ENCODE measurements at places on chromosomes 5 and 9.

DNA sequence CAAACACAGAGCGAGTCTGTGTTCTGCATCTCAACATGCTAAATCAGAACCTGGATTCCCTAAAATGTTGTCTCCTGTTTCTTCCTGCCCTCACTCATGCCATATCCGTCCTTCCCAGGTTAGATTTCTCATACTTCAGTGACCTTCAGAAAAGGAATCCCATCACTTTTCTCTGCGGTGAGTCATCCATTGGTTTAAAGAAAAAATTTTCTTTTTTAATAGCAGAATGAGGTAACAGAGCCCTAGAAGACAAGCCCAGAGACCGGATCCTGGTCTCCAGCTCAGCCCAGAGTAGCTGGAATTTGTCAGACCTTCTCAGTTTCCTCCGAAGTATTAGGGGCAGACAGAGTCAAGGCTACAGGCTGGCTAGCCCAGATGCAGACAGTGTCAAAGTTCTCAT, 143.2 kb upstream of the DMRT1 start:
- DNase-seq = no peak

DNA sequence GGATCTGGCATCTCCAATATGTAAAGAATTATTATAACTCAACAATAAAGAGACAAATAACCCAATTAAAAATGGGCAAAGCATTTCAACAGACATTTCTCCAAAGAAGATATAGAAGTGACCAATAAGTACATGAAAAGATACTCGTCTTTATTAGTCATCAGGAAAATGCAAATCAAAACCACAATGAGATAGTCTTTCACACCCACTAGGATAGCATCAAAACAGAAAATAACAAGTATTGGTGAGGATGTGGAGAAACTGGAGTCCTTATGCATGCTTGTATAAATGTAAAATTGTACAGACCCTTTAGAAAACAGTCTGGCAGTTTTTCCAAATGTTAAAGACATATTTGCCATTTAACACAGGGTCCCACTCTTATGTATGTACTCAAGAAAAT, 39.1 kb upstream of the ITGA1 start:
- DNase-seq = no peak

DNA sequence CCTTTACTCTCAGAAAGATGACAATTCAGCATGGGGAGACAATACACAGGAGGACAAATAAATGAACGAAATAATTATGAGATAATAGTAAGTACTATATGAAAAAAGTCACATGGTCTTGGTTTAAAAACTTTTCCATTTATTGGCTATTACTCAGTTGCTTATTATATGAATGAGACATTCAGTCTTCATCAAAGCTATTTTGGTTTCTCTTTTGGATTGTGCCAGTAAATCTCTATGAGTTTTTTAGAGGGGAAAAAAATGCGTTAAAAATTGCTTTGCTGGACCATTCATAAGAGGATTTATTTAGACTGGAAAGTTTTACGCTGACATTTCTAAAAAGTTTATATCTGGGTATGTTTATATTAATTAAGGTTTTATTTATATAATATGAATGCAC, 137.7 kb downstream of the AOPEP start:
- no peak for DNase-seq

DNA sequence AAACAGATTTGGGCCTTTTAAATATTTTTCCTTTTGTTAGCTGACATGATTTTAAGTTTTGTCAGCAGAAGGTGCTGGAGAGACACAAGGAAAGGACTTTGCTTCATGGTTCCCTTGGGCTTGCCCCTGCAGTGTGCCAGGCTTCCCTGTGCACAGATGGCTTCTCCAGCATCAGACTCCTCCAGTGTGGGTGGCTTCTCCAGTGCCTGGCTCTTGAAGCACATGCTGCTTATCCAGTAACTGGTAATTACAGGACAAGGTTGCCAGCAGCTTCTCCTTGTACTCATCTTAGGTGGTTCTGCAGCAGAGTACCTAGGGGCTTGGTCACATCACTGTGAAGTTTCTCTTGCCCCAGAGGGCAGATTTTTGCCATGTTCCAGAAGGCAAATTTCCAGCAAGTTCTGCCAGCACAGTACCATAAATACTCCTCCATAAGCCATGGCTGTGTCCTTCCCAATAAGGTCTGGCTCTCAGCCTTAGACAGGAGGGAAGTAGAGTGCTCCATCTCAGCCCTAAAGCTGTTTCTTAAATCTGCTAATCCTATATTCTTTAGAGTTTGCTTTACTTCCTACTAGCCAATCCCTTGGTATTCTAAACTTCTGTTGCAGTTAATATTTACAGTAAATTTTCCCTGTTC, 62.4 kb downstream of the PJA2 start:
- DNase-seq = no peak

DNA sequence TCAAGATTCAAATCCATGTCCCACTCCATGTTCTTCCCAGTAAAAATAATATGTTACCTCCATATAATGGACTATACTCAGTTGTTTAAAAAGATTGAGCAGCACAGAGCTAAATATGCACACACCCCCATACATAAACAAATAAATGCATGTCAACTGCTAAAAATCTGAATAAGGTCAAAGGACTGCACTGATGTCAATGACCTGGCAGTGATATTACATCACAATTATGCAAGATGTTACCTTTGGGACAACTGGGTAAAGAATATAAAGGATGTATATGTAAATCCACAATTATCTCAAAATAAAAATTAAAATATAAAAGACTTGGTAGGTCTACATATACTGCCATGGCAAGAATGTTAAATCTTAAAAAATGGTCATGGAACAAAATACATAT, 57.9 kb downstream of the CDK5RAP2 start:
- DNase-seq = no peak

DNA sequence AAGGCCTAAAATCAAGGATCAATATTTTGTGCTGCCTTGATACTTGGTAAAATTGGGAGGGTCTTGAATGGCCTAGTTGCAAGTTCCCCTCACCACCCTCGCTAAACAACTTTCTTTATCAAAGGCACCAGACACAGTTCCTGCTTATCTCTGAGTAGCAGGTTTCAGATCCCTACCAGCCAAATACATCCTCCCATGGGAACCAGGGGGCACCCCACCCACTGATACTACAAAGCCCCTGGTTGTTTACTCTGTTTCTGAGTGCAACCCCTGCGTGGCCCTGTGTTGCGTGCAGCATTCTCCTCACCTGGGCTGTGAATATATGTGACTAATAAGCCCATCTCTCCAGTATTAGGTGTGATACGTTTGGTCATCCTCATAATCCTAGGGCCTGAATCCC, 314.9 kb downstream of the DRD1 start:
- DNase-seq = no peak

- DNase-seq = peak; percentile 29
Observed at GRCh38 chr9:20945269-20945668, 86.2 kb downstream of the HACD4 start.

GRCh38 chr9:265209-265870, 50.7 kb downstream of the DOCK8 start:
- no peak for DNase-seq

- DNase-seq = no peak
Observed at GRCh38 chr5:87307796-87308423, 40.2 kb downstream of the RASA1 start.

DNA sequence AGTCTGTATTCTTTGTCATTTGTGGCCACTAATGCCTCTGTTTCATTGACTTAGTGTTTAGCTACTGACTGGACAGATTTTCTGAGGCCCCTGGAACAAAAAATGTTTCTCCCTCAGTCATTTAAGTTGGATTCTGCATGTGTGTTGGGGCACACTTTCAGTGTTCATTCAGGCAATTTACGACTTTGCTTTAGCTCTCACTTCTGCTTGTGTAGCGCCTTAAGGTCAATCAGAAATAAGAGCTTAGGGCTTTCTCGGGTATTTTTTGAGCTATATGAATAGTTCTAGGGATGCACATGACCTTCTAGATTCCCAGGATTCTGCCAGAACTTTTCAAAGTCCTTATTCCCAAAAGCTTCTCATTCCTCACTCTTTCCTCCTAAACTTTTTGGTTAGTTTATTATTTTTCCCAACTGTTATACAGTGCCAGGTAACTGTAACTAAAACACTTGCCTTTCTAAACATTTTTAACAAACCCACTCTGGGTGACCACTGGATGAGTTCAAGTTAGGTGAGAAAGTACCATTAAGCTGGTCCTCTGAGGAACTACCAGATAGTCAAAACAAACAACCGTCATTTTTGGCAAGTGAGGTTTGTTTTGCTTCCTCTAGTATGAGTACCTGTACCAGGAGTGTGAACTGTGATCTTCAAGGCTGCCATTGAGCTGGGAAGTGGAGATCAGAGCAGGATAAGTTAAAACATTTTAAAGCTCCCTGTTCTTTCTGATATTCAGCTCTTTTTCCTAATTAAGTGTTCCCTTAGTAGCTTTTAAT, 571.3 kb upstream of the TLE4 start:
- no peak for DNase-seq

GRCh38 chr5:1760231-1760630, 39.4 kb downstream of the MRPL36 start:
- DNase-seq = no peak

DNA sequence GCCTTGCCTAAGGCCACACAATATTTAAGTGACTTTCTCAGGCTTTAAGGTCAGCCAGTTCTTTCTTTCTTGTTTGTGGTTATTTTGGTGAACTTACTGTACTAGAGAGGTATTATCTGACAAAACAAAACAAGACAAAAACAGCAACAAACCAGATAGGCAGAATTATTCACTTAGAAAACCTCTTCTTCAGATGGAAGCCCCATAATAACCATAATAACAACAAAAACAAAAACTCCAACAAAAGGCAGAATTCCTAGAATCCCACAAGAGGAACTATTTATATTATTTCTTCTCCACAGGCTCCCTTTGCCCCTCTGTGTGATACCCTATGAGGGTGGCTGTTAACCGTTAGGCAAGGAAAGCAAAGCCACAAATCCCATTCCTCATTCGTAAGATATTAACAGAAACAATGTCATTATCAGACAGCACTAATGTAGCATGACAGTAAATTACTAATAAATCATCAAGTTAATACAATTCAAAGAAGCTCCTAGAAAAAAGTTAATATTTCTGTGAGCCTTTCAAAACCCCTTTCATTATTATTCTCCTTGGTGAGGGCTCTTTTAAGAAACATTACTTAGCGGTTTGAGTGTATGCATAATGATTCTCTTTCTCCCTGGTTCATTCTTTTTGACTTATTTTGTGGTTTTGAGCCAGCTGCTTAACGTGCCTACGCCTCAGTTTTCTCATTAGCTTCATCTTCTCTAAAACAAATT, 274.9 kb downstream of the EFNA5 start:
- no peak for DNase-seq

GRCh38 chr5:3058942-3059341, 307.5 kb upstream of the IRX2 start:
- no peak for DNase-seq

DNA sequence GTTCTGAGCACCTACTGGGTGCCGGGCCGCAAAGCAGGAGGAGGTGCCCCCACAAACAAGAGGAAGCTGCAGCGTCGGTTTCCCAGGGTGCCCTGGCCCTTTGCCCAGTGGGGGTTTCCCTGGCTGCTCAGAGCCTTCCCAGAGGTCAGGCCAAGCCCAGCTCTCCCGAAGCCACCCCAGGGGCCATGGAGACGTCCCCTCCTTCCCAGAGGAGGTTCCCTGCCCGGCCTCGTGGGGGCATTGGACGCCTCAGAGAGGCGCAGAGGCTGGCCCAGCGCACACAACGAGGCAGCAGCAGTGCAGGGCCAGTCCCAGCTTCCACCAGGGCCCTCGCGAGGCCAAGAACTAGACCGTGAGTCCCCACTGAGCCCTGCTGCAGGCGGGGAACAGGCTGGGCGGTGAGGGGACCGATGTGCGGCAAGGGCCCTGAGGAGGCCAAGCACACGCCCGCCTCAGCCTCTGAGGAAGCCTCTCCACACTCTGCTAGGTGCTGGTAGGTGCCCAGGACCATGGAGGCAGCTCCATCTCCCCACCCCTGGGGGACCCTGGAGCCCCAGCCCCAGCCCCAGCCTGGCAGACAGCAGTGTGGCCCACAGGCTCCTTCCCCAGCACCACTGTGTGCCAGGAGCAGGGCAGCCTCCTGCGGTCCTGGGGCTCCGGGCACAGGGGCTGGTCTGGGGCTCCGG, 7.0 kb downstream of the DIPK1B start:
- no peak for DNase-seq

GRCh38 chr5:94693043-94693822, 74.8 kb downstream of the SLF1 start:
- no peak for DNase-seq

GRCh38 chr5:96432216-96433065, 607 bp downstream of the PCSK1 start:
- DNase-seq = no peak

- no peak for DNase-seq
Observed at GRCh38 chr9:130921300-130921988, 17.6 kb downstream of the FIBCD1 start.

- DNase-seq = no peak
Observed at GRCh38 chr9:2286825-2287455, 271.8 kb downstream of the SMARCA2 start.

DNA sequence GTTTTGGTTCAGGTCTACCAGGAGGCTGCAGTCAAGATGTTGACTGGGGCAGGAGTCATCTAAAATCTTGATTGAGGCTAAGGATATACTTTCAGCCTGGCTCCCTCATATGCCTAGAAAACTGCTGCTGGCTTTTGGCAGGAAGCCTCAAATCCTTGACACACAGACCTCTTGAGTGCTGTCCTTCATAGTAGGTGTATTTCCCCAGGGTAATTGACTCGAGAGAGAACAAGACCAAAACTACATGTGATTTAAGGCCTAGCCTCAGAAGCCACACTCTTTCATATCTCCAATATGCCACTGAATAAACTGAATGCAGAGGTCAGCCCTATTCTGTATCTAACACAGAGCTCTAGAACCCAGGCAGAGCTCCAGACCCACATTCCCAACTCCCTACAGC, 402.3 kb upstream of the ADAMTS16 start:
- no peak for DNase-seq

- DNase-seq = no peak
Observed at GRCh38 chr5:149954798-149955197, 5.8 kb upstream of the SLC26A2 start.

DNA sequence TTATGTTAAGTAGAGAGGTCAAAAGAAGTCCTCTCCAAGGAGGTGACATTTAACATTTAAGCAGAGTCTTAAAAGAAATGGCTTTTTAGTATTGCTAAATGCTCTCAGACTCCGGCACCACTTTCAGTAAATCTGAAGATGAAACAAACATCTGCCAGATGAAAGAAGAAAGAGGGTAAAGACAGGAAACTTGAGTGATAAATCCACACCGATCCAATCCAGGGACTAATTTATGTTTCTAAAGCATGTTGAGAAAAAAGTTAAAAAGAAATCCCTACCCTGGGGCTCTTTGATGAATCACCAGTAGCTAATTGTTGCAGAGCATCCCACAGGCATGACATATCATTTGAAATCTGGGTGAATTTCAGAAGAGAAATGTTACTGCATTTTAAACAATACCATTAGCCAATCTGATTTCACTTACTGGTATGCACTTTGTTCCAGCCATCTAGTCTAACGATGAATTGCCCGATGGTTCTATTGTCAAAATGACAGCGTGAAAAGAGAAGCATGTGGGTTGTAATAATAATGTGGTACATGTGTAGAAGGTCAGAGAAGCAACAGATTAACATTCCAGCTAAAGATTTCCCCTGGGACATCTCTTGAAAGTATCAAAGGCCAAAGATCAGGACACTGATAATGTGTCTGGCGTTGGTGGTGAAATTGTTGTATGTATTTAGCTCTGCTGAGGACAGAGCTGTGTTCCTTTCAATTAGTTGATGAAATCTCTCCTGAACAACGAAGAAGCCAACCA, 485.7 kb downstream of the CSNK1G3 start:
- no peak for DNase-seq

GRCh38 chr9:70924895-70925547, 196.4 kb downstream of the TRPM3 start:
- DNase-seq = peak; percentile 58

Data from putamen (tissue), 1 donor.